Motor neuron (in vitro differentiated cells): ENCODE measurements at places on chromosomes 7 and 10. TPM values are rescaled to one million over a fixed set of nuclear protein-coding genes. Genes with fewer than 3 reads are reported as not detected.

The PNLIPRP1 gene
- 0.43 TPM in 1 of 2 replicates, not detected in the other for total RNA-seq

The CRTAC1 gene
- 3.8 and 8.2 TPM in 2 replicates for total RNA-seq

The CFAP69 gene
- total RNA-seq, result 8.1 and 10.6 TPM in 2 replicates

The DENND2A gene
- 21.8 and 22.3 TPM in 2 replicates for total RNA-seq

The TMEM184A gene
- 0.32 and 0.57 TPM in 2 replicates for total RNA-seq

The APBB1IP gene
- total RNA-seq, result not detected in 2 replicates

The MYO1G gene
- 0.06 and 0.11 TPM in 2 replicates for total RNA-seq

The C10orf105 gene
- 5.5 and 7.2 TPM in 2 replicates for total RNA-seq

The AGBL3 gene
- 6.6 and 9.7 TPM in 2 replicates for total RNA-seq

The HOGA1 gene
- total RNA-seq, result 8.3 and 11.5 TPM in 2 replicates

The DNAJC12 gene
- 90.9 and 175 TPM in 2 replicates for total RNA-seq

The GLCCI1 gene
- total RNA-seq, result 18.1 and 23.4 TPM in 2 replicates

The MAGI2 gene
- 17.8 and 22.0 TPM in 2 replicates for total RNA-seq

The PAX4 gene
- 0.46 TPM in 1 of 2 replicates, not detected in the other for total RNA-seq

The CYP3A4 gene
- total RNA-seq, result 0.11 and 0.44 TPM in 2 replicates

- peak; percentile 27 for ATAC-seq
Observed at GRCh38 chr10:72229261-72230251, 13.5 kb upstream of the ASCC1 start.

DNA sequence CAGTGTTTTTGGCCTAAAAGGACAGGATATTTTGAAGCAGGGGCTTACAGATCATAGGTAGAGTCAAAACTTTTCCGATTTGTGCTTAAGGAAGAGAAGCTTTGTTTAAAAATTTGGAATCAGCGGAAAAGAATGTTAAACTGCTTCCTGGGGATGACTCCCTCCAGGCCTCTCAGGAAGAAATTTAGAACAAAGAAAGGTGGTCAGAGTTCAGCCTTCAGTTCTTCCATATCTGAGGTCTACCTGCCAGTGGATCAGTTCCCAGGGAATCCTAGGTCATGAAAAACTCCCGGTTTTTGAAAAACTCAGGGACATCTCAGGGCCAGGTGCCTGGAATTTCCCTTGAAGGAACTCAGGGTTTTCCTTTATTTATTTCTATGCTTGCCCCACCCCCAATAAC lies 100.3 kb downstream of the MCU start:
- no peak for ATAC-seq

- ATAC-seq, result no peak
Observed at GRCh38 chr7:77553123-77553522, 16.0 kb downstream of the PTPN12 start.

GRCh38 chr7:136214356-136214755 lies 237.2 kb upstream of the MTPN start:
- ATAC-seq, result no peak

- no peak for ATAC-seq
Observed at GRCh38 chr7:154409703-154410311, 357.6 kb downstream of the DPP6 start.

- peak; percentile 94 for ATAC-seq
Observed at GRCh38 chr10:30736685-30737232, 107.2 kb upstream of the LYZL2 start.

DNA sequence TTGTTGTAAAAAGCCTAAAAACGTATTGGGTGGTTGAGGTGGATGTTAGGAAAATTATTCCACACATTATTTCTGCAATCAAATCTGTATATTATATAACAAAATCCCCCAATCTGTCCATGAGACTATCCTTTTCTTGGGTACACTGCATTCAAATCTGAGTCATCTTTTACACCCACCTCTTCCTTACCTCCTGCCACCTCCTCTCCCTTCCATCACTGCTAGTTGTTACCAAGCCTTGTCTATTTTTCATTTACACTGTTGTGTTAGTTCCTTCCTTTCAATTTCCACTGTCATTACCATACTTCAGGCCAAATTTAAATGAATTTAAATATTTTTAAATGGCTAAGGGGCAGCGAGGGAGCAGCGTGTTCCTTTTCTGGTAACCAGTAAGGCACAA lies 83.3 kb downstream of the ITGA8 start:
- ATAC-seq, result no peak

- ATAC-seq, result no peak
Observed at GRCh38 chr7:90764848-90765570, 168.9 kb downstream of the CDK14 start.

- no peak for ATAC-seq
Observed at GRCh38 chr7:135466442-135467206, 43.3 kb downstream of the CNOT4 start.

- ATAC-seq, result no peak
Observed at GRCh38 chr7:130841416-130841815, 107.4 kb upstream of the KLF14 start.

GRCh38 chr7:149284343-149284742 lies 22.3 kb downstream of the ZNF783 start:
- ATAC-seq, result no peak

DNA sequence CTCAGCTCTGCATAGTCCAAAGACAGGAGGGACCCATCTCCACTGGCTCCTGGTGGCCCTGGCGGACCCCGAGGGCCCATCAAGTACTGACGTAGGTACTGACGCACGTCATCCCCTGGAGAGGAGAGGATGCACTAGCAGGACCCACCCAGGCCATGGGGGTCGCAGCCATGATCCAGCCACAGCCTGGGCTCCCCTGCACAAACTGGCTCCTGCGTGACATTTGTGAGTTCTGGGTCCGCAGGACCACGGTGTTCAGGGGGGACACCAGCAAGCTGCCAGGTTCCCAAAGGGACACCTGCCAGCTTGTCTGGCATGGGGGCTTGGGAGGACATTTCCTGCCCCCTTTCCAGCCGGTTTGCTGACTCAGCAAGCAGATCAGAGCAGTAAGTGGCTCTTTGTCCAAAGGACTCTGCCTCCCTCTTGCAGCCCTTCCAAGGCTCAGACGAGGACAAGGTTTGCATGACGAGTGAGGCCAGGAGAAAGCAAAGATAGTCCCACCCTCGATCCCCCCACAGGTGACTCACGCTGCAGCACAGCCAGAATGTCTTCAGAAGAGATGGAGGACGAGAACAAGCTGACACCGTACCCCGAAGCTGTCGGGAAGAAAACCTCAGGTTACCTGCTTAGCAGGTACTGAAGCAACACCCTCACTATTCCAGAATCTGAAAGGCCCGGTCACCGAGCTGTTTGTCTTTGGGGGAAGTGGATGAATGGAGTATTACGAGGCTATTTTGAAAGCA lies 49.0 kb downstream of the COL17A1 start:
- no peak for ATAC-seq

GRCh38 chr10:20195076-20195475 lies 378.8 kb downstream of the PLXDC2 start:
- no peak for ATAC-seq

DNA sequence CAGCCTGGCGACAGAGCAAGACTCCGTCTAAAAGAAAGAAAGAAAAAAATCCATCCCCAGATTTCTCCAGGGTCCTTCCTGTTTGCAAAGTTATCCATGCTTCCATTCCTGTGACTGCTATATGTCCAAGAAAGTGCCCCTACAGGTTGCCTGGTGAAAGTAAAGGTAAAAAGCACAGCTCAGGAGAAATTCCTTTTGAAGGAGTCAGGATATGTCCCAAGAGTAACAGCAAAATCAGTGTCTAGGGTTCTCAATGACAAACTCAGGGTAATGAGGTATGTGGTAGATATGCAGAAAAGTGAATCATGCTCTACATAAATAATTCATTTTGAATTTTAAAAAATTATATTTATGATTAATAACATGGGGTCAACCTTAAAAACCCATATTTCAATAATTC lies 91.5 kb downstream of the CTTNBP2 start:
- no peak for ATAC-seq

DNA sequence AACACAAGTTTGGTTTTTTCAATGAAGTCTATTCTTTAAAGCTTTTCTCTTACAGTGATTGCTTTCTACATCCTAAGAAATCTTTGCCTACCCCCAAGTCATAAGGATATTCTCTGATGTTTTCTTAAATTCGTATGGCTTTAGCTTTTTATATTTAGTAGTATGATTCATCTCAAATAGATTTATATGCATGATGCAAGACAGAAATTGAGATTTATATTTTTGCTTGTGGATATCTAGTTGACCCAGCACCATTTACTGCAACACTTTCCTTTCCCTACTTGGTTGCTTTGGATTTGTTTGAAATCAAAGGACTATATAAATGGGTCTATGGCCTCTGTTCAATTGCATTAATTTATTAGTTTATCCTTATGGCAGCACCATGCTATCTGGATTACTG lies 113.9 kb downstream of the ZNF438 start:
- ATAC-seq, result no peak

DNA sequence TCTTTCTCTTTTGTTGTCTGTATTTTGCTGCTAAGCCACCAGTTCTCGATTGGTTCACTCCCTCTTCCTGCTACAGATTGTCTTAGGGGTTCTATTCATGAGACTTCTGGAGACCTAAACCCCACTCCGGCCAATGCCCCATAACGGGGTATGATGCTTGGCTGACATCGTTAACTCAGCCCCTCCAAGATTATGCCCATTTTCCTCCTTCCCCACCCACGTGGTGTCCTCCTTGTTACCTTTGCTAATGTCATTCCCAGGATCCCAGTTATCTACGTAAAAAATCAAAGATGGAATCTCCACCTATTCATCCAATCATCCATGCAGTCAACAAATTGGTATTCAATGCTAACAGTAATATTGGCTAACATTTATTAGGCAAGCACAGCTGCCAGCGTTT lies 228.3 kb downstream of the CAMK1D start:
- no peak for ATAC-seq

DNA sequence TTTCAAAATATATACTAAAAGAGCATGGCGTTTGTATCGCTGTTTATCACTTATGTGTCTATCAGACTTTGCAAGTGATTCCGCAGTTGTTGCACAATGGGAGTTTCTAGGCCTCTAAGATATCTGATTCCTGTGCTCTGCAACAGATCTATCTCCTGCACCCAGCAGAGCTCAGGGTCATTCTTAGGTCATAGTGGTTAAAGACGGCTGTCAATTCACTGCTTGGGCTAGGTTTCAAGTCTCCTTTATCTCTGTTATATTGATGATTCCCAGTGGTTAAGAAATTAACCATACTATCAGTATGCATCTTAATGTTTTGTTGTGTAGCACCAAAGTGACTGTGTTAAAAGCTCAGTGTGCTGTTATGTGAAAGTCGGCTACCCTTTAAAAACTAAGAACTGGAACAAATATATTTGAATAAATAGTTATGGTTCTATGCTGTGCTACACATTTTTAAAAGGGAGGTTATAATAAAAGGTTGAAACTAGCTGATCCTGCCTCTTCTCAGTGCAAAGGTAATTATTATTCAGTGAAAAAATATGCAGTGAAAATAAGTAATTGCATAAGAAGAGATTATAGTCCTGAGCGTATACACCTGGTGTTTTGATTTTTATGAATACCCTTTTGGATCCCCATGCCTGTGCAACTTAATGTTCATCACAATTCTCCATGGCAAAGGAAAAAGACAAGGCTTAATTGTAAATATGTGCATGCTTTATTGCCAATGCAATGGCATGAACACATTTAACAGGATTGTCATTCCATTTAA lies 24.0 kb downstream of the HOXA1 start:
- no peak for ATAC-seq

DNA sequence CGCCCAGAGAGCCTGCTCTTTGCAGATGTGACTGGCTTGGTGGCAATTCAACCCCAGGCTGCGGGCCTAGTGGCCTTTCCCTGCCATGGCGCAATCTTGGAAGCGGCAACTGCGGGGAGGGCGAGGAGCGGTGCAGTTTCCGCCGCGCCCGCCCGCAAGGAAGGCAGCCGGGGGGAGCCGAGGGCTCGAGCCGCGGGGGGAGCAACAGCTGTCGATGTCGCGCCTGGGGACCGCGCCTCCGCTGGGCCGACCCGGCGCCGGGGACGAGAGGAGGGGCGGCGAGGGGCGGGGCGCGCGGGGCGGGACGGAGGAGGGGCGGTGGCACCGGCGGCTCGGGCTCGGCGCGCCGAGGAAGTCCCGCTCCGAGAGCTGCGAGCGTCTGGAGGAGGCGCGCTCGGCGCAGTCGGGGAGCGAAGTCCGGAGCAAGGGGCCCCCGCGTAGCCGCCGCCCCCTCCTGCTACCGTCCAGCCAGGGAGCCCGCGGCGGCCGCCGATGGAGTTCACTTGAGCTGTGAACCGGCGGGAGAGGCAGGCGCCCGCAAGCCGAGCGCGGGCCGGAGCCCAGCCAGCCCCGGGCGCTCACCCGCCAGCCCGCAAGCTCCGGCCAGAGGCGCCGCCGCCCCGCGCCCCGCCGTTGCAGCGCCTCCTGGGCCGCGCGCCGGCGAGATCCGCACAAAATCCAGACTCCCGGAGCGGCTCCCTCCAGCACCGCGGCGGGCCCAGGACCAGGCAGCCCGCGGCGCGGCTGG lies 438.1 kb upstream of the GALNT17 start:
- peak; percentile 83 for ATAC-seq

- peak; percentile 86 for ATAC-seq
Observed at GRCh38 chr10:71878327-71879034, 27.4 kb upstream of the PSAP start.

- peak; percentile 16 for ATAC-seq
Observed at GRCh38 chr10:87505366-87506111, 846 bp downstream of the MINPP1 start.

DNA sequence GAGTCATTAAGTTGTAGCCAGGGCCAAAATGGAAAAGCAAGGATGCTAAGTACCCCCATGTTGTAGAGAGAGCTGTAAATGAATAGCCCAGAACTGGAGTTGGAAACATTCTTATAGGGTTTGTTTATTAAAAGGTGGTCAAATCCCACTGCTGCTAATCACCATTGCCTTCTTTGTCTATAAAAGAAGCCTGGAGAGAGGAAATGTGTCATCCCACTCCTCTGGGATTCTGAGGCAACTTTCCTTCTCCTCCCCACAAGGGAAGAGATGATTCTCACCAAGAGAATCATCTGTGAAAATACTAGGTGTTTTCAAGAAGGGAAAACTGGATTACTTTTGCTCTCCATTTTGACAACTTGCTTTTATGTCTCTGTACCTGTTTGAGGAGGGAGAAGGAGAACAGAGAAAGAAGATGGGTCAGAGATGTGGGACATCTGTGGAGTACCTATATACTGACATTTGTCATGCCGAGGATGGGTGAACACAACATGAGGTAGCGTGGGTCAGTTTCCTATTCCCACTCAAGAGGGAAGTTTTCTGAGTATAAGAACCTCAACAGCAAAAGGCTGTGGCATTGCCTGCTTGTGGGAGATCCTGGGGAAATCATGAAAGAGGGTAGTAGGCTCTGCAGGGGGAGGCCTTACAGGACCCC lies 262.2 kb downstream of the KIF20B start:
- ATAC-seq, result no peak

GRCh38 chr7:147044941-147045340 lies 928.3 kb downstream of the CNTNAP2 start:
- no peak for ATAC-seq

DNA sequence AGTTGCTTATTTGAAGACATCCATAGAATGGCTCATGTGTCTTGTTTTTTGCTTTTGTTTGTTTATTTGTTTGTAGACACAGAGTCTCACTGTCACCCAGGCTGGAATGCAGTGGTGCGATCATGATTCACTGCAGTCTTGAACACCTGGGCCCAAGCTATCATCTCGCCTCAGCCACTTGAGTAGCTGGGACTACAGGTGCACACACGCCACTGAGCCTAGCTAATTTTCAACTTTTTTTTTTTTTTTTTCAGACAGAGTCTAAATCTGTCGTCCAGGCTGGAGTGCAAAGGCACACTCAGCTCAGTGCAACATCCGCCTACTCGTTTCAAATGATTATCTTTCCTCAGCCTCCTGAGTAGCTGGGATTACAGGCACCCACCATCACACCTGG lies 83.3 kb upstream of the KLF6 start:
- ATAC-seq, result no peak
